Right lobe of liver (tissue), 6 donors: ENCODE measurements at places on chromosomes 1 and 21.

DNA sequence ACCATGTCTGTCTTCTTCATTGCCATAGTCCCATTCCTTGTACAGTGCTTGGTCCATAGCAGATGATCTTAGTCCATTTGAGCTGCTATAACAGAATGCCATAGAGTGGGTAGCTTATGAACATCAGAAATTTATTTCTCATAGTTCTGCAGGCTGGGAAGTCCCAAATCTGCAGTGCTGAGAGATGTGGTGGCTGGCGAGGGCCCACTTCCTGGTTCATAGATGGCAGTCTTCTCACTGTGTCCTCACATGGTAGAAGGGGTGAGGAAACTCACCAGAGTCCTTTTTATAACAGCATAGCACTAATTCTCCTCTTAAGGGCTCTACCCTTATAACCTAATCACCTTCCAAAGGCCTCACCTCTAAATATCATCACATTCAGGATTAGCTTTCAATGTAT, 23.1 kb upstream of the RAP1A start:
- no peak for DNase-seq

- no peak for DNase-seq
These were observed 7.1 kb upstream of the CLDN19 start for GRCh38 chr1:42747125-42747524.

DNA sequence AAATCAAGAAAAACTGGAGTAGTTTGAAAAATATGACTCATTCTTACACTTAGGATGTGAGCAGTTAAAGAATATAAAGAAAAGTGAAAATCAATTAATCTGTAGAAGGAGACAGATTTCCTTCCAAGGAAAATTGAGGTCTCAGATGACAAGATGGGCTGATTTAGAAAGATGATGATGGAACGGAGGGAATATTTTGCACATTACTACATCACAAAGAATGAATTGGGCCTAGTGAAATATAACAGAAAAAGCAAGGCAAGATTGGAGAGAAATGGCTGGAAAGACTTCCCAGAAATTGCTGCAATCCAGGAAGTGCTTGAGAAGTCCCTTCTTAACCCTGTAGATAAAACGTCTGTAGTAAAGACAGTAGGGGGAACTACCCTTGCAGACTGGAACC, 169.1 kb upstream of the SYT6 start:
- no peak for DNase-seq

DNA sequence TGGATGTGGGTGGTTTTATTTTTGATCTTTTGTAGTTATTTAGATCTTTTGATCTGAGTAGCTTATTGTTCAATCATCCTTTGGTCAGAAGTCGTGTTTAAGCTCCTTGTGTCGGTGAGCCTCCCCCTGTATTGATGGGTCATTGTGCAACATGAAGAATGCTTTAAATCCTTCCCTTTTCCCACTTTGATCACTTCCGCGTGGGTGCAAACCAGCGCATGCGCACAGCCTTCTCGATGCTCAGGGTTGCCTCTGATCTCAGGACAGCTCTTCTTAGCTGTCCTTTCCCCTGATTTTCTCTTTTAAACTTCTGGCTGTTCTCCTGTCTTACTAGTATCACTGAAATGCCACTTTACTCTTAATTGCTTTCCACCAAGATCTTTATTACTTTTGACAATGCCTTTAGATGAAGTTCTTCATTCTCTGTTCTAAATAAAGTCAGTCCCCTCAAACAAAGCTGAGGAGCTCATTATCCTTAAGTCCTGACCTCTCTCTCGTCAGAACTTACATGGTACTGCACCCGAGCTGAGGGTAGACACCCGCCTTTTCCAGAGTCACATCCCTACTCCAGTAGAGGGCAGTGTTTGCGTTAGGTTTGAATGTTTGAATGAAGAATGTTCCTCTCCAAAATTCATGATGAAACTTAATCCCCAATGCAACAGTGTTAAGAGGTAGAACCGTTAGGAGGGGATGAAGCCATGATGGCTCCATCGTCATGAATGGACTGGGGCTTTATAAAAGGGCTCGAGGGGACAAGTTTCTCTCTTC, 547.9 kb upstream of the TMPRSS15 start:
- no peak for DNase-seq
